NCI-H2081 treated with DMSO at 0.1 percent for 48 hours (cell line): ENCODE measurements at places on chromosomes 6 and 20.

GRCh38 chr6:49966334-49966733 lies 2.4 kb upstream of the DEFB114 start:
- no peak for DNase-seq

DNA sequence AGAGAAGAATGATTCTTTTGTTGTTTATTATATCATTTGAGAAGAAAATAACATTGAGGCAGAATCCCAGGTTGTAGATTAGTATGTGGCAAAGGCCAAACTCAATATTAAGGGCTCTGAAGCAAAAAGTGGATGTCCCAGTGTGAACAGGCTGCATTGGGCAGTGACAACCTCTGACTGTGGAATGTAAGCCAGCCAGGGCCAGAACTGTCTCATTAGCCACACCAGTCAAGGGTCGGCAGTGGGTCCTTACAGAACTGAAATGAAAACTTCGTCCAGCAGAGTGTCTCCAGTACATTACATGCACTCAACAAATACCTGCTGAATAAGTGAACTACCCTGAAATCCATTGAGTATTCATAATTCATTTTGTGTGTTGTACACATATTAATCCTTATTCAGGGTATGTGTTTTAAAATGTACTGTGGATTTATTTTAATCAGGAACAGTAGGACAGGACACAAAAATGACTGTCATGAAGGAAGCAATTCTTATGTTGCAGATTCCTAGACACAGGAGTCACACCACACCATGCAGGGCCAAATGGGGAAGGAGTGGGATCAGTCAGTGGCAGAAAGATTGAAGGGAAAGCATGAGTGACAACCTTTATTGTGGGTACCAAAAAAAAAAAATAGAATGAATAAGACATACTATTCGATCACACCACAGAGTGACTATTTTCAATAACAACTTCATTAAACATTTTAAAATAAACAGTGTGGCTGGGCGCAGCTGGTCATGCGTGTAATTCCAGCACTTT lies 64.9 kb upstream of the UTRN start:
- no peak for DNase-seq

GRCh38 chr6:39225946-39226437 lies 3.3 kb downstream of the KCNK5 start:
- no peak for DNase-seq

- DNase-seq = no peak
Observed at GRCh38 chr6:15841937-15842726, 179.3 kb upstream of the DTNBP1 start.

GRCh38 chr6:33431880-33432541 lies 12.1 kb downstream of the SYNGAP1 start:
- no peak for DNase-seq

- no peak for DNase-seq
Observed at GRCh38 chr6:132708771-132709170, 5.1 kb downstream of the VNN1 start.

- DNase-seq = no peak
Observed at GRCh38 chr20:56360133-56360907, 1.5 kb downstream of the FAM210B start.

- DNase-seq = no peak
Observed at GRCh38 chr6:139402876-139403386, 28.5 kb upstream of the CITED2 start.

DNA sequence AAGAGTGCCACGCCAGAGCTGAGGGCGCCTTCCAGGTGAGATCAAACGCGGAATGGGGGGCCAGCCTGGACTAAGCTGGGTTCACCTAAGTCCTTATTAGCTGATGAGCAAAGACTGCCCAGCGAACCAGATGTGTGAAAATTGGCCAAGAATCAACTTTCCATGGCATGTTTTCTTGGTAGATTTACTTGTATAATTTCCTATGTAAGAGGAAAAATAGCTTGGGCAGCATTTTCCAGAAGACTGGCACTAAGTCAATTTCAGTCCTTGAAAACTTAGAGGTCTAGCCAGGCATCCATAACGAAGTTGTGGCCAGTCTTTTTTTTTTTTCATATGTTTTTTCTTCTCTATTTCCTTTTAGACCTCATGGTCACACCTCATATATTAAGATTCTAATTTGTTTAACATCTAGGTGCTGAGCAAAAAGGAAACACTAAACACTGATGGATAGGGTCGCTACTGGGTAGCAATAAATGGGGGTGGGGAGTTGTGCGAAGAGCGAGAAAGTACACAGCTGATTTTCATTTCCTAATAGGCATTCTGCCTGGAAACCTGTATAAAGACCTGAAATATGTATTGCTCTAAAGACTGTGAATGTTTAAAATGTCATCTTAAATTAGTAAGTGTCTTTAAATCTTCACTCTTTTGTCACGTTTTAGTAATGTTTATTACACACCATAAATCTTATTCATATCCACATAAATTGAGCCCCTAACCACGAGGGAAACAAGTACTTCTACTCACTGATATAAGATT lies 188.8 kb downstream of the CD83 start:
- no peak for DNase-seq
